ENCODE measurements at places on chromosomes 6 and 20. TPM values are rescaled to one million over a fixed set of nuclear protein-coding genes. Genes with fewer than 3 reads are reported as not detected.
A peak's percentile ranks its signal among the peaks of the same experiment; 100 is the strongest.

GRCh38 chr6:42618105-42618504 lies 54.3 kb downstream of the UBR2 start:
- no peak for DNase-seq

DNA sequence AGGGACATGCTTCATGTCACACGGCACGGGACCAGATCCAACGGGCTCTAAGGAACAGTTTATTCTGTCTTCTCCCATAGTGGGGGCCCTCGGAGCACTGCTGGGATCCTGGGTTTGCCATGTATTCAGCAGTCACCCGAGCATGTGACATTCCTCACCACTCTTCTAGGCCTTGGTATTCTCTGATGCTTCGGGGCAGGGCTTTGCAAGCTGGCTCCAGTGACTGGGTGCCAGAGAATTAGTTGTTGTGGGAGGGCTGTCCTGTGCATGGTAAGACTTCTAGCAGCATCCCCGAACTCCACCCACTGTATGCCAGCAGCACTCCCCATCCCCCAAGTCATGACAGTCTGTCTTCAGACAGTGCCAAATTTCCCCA lies 5.4 kb downstream of the CCN5 start:
- DNase-seq: no peak

GRCh38 chr20:51890003-51890402 lies 87.7 kb upstream of the SALL4 start:
- DNase-seq: no peak

The SLC22A1 gene
- total RNA-seq: 1.2 TPM

DNA sequence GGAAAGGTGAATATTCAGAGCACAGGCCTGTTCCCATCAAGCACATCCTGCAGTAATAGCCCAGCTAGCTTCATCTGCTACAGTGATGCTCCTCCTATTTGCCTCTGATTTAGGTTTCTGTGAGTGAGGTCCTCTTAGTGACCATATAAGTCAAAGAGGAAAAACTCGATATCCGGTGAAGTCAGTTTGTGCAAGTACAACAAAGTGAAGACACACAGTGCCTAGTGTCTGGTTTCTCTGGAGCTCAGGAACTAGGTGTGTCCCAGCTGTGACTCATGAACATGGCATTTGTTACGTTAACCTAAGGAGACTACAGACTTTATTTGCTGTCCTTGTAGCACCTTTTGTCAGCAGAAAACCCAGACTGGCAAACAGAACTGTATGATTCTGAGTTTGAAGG lies 33.9 kb downstream of the EDN1 start:
- peak; percentile 49 for DNase-seq

DNA sequence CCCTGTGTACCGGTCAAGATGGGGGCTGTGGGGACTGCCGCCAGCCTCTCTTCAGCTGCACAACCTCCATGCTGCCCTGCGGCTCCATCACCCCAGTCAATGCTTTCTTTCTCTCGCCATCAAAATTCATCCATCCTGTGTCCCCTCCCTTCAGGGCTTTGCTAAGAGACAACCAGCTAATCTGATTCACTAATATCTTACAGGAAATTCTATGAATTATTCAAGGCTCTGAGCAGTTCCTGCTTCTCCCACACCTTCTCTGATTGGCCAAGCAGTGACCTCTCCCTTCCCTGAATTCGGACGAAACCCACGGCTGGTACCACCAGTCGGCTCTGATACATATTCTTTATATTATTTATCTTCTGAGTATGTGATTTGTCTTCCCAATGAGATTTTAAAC lies 13.8 kb downstream of the ITPR3 start:
- no peak for DNase-seq

The NKAIN2 gene
- not detected for total RNA-seq

GRCh38 chr6:164303102-164303964 lies 888.8 kb downstream of the QKI start:
- no peak for DNase-seq

GRCh38 chr20:24754691-24755090 lies 194.4 kb upstream of the CST7 start:
- peak; percentile 62 for DNase-seq

The XKR7 gene
- total RNA-seq: not detected

- DNase-seq: no peak
Observed at GRCh38 chr6:32402812-32403211, 4.2 kb downstream of the BTNL2 start.

DNA sequence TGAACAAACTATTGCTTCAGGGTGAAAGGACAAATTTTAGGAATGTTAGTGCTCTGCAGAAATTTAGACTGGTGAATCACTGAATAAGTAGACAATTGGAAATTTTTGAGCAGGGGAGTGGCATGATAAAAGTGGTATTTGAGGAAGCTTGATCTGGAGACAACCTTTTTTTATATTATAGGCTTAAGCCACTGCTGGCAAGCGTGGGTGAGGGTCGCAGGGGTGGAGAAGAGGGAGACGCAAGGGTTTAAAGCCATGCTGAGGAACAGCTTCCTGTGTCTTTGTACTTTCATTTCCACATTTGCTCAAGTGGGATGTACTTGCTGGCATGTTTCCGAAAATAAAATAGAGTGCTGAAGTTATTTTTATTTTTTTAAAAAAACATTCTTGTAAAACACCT lies 23.7 kb downstream of the NCOA7 start:
- DNase-seq: no peak

- DNase-seq: no peak
Observed at GRCh38 chr6:14763139-14763538, 482.7 kb upstream of the JARID2 start.

DNA sequence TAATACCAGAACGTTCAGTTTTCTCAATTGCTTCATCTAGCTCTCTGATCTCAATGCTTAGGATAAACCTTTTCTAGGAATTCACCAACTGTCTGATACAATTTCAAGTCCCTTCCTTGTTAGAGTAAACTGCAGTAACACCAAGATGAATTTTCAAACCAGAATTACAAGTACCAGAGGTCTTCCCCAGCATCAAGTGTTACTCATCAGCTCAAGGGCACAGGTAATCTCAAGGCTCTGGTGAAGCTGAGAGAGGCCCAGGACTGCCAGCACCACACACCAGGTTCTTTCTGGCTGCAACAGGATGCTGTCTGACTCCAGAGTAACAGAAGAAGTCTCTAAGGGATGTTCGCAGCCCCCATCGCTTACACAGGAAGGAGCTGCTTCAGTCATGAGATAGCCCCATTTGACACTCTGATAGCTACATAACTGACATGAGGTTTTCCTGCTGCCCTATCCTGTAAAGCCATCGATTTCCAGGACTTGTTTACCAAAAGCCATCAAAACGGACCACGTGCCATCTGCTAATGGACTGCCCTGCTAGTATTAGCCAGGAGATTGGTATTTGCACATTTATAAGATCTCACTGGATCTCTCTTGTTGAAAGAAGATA lies 549.4 kb downstream of the UTRN start:
- DNase-seq: no peak

DNA sequence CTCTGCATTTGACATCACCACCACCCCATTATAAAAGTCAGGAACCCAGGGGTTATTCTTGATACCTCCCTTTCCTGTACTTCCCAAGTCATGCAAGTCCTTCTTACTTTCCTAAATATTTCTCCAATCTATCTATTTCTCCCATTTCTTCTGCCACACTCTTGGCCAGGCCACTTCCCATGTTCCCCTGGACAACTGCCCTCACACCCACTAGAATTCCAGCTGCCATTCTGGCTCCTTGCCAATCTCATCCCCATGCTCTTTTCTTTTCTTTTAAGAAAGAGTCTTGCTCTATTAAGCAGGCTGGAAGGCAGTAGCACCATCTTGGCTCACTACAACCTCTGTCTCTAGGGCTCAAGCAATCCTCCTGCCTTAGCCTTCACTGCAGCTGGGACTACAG lies 15.2 kb downstream of the DEFB132 start:
- DNase-seq: no peak

The BPIFB1 gene
- total RNA-seq: not detected

- no peak for DNase-seq
Observed at GRCh38 chr6:15519681-15520080, 143.1 kb downstream of the DTNBP1 start.

GRCh38 chr6:103672169-103672568 lies 1187.5 kb downstream of the HACE1 start:
- no peak for DNase-seq

DNA sequence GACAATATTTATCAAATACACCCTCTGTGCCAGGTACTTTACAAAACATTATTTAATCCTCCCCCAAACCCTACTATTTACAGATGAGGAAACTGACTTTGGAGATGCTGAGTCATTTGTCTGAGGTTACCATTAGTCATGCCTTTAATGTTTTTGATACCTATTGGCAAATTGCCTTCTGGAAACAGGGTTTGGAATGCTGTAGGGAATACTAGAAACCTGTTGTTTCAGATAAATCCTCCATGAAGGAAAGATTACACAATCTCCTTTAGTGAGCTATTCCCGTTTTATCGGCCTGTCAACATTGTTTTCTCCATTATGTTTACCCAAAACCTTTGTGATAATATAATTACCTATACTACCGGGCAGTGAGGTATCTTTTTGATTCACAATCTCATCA lies 93.6 kb upstream of the ADGRF1 start:
- no peak for DNase-seq

- no peak for DNase-seq
Observed at GRCh38 chr6:139361211-139361610, 13.2 kb downstream of the CITED2 start.

The ATP6V1G2 gene
- 5.4 TPM for total RNA-seq

- DNase-seq: peak; percentile 74
Observed at GRCh38 chr20:32966881-32967781, 37.1 kb downstream of the SUN5 start.

GRCh38 chr20:18688676-18689075 lies 100.8 kb downstream of the DTD1 start:
- no peak for DNase-seq

DNA sequence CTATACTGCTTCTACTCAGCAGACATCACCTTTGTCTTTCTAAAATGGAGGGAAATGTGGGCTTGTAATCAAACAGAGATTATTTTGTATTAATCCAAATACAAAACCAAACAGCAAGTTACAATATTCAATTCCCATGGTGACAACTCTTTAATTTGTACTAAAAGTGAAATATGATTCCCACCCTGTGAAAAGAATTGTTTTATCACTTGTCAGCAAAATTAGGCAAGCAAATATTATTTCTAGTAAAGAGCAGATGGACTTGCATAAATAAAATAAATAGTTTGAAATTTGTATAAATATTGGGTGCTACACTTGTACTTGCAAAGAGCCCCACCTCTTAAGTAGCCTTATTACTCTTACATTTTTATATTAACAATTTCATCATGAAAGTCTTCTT lies 6.1 kb upstream of the TXLNB start:
- DNase-seq: no peak

DNA sequence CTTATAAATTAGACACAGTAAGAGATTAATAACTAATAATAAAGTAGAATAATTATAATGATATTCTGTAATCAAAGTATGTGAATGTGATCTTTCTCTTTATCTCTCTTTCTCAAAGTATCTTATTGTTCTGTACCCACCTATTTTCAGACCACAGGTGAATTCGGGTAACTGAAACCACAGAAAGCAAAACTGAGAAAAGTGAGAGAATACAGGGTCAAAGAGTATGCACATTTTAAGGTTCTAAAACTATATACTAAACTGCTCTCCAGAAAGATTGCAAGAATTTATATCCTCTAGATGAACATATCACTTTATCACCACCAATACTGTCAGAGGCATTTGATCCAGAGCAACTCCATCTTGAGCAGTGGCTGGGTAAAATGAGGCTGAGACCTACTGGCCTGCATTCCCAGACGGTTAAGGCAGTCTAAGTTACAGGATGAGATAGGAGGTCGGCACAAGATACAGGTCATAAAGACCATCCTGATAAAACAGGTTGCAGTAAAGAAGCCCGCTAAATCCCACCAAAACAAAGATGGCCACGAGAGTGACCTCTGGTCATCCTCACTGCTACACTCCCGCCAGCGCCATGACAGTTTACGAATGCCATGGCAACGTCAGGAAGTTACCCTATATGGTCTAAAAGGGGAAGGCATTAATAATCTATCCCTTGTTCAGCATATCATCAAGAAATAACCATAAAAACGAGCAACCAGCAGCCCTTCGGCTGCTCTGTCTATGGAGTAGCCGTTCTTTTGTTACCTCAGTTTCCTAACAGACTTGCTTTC lies 211.3 kb downstream of the PTPRT start:
- DNase-seq: no peak

The HCK gene
- 10.1 TPM for total RNA-seq

Data from vagina (tissue), 2 donors.